Spleen (tissue), 13 donors: ENCODE measurements at places on chromosomes 4 and X.
A peak's percentile ranks its signal among the peaks of the same experiment; 100 is the strongest.

DNA sequence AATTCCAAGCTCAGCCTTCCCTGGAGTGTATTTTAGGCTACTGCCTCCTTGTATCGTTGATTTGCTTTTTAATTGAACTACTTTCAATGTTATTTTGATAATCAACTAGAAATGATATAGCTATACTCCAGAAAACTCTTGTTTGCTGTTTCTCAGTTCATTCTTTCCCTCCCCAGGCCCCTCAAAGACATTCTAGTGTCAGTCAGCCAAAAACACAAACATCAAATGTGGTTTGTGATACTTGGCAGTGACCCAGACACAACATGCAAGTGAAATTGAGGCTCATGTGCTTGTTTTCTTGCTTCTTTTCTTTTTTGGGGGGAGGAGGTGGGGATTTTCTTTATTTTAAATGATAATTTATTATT, 7.6 kb downstream of the FAT4 start:
- H3K27ac ChIP-seq = peak overlapping the region; percentile 68
- H3K36me3 ChIP-seq = no peaks in the 10 kb centered on the region
- peak overlapping the region; percentile 7 for H3K4me3 ChIP-seq
- H3K4me1 ChIP-seq = no peaks in the 10 kb centered on the region
- no peak for DNase-seq

GRCh38 chrX:63765712-63766111, 19.3 kb downstream of the ARHGEF9 start:
- H3K4me1 ChIP-seq = no peaks in the 10 kb centered on the region
- no peak overlapping the region for H3K4me3 ChIP-seq
- DNase-seq = no peak
- H3K27me3 ChIP-seq = no peaks in the 10 kb centered on the region
- H3K36me3 ChIP-seq = no peaks in the 10 kb centered on the region
- H3K27ac ChIP-seq = no peak overlapping the region

DNA sequence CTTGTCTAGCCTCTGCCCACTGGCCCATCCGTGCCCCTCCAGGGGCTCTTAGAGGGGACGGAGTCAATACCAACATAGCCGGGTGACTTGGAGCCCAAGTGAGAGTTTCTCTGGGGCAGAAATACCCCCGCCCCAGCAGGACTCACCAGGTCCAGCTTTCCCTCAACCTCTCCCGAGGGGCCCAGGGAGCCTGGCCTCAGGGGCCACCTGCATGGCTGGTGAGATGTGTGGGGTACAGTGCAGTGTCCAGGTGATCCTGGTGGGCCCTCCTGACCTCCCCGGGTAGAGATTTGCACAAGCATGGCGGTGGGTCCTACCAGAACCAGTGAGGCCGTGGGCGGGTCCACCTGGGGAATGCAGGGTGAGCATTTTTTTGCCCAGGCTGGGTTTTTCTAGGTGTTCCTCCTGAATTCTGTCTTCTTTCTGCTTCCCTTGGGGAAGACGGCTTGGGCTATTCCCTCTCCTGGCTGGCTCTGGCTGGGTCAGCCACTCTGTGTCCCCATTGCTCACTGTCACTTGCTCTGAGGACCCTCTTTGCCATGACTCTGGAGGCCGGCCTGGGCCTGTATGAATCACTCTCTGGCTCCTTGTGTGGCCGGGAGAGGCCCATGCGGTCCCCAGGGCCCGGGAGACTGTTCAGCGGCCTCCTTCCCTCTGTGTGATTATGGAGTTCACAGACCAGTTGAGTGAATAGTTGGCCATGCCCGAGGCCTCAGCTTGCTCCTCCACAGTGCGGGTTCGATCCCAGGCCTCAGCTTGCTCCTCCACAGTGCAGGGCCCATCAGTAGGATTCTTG, 71.0 kb upstream of the NKX1-1 start:
- no peak overlapping the region for H3K27ac ChIP-seq
- H3K4me3 ChIP-seq = no peak overlapping the region
- no peaks in the 10 kb centered on the region for H3K36me3 ChIP-seq

GRCh38 chr4:51885363-51885762, 42.4 kb downstream of the DCUN1D4 start:
- H3K27ac ChIP-seq = no peak overlapping the region
- no peaks in the 10 kb centered on the region for H3K4me1 ChIP-seq
- no peak for DNase-seq
- peaks cover 14% of the 10 kb centered on the region for H3K36me3 ChIP-seq

- peak overlapping the region; percentile 72 for H3K27ac ChIP-seq
- H3K4me1 ChIP-seq = peaks cover 12% of the 10 kb centered on the region
- DNase-seq = peak; percentile 78
- H3K36me3 ChIP-seq = no peaks in the 10 kb centered on the region
- peak overlapping the region; percentile 69 for H3K4me3 ChIP-seq
- H3K27me3 ChIP-seq = peaks cover 22% of the 10 kb centered on the region
These were observed 208.7 kb downstream of the SOWAHB start for GRCh38 chr4:76689145-76689817.

DNA sequence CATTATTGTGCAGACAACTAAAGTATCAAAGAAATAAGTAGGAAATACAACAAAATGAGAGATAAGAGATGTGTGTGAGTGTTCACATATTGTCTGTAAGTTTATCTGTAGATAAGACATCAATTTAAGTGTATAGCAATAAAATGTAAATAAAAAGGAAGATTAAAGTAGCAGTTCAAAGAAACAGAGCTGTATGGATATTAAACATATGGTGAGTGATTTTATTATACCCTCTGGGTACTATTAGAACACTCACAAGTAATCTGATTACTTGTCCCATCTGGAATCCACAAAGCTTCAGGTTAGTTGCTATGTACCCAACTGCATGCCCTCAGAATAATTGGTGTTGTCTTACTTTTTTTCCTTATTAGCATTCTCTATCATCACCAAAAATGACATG, 747.9 kb upstream of the ADGRL3 start:
- no peak overlapping the region for H3K4me3 ChIP-seq
- H3K27me3 ChIP-seq = no peaks in the 10 kb centered on the region
- H3K4me1 ChIP-seq = no peaks in the 10 kb centered on the region
- no peak overlapping the region for H3K27ac ChIP-seq

DNA sequence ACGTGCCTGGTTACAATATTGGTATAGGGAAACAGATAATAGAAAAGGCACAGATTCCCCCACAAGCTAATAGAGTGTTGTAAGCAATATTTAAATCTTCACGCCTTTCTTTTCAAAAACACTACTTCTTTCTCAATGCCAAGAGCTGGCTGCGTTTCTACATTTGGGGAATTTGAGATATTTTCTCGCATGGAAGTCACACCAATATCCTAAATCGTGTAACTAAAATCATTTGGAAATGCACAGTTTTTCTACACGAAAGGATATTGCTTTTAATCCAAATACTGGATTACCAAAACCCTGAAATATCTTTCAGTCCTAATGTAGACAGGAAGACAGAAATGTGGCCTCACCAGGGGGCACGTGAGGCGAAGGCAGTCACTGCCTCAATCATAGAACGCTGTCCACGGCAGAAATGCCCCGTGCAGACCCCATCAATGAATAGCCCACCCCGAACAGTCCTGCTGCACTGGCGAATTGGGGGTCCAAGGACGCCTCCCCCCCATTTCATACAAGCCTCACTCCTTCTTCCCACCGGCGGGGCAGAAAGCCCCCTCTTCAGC, 106.6 kb downstream of the NSUN7 start:
- peaks cover 30% of the 10 kb centered on the region for H3K4me1 ChIP-seq
- peak overlapping the region; percentile 24 for H3K4me3 ChIP-seq
- no peak overlapping the region for H3K27ac ChIP-seq
- DNase-seq = no peak

- H3K27me3 ChIP-seq = no peaks in the 10 kb centered on the region
- H3K4me3 ChIP-seq = no peak overlapping the region
- DNase-seq = no peak
- H3K4me1 ChIP-seq = peaks cover 32% of the 10 kb centered on the region
These were observed 2.8 kb downstream of the CMC4 start for GRCh38 chrX:155068165-155068564.

DNA sequence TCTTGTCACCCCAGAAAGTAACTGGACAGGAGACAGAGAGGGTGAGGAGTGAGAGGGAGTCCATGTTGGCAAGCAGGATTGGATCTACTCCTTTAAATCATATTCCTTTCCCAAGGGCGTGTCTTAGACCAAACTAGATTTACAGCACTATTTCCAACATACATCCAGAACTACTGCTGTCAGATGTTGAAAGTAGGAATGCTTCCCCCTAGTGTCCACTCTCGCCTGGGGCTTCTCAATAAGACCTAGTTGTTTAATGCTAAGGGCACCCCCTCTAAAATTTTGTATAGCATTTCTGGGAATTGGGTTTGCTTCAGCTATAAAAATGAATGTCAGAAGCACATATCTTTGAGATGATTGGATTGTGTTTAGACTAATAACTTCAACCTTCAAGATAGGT, 13.3 kb downstream of the OFD1 start:
- peaks cover 5% of the 10 kb centered on the region for H3K4me1 ChIP-seq
- no peaks in the 10 kb centered on the region for H3K27me3 ChIP-seq
- H3K4me3 ChIP-seq = no peak overlapping the region
- H3K27ac ChIP-seq = no peak overlapping the region
- no peak for DNase-seq
- no peaks in the 10 kb centered on the region for H3K36me3 ChIP-seq

- DNase-seq = no peak
- no peak overlapping the region for H3K4me3 ChIP-seq
- no peaks in the 10 kb centered on the region for H3K27me3 ChIP-seq
- H3K27ac ChIP-seq = no peak overlapping the region
- H3K4me1 ChIP-seq = no peaks in the 10 kb centered on the region
These were observed 18.6 kb upstream of the SEPSECS start for GRCh38 chr4:25178838-25179261.

- no peaks in the 10 kb centered on the region for H3K27me3 ChIP-seq
- no peaks in the 10 kb centered on the region for H3K4me1 ChIP-seq
- no peak overlapping the region for H3K4me3 ChIP-seq
- DNase-seq = no peak
- H3K27ac ChIP-seq = no peak overlapping the region
These were observed 91.8 kb downstream of the STOX2 start for GRCh38 chr4:183996868-183997267.

GRCh38 chr4:38065176-38065575, 105.0 kb downstream of the PTTG2 start:
- no peaks in the 10 kb centered on the region for H3K27me3 ChIP-seq
- DNase-seq = no peak
- peaks cover 17% of the 10 kb centered on the region for H3K4me1 ChIP-seq
- no peak overlapping the region for H3K4me3 ChIP-seq
- peaks cover 22% of the 10 kb centered on the region for H3K36me3 ChIP-seq
- no peak overlapping the region for H3K27ac ChIP-seq

DNA sequence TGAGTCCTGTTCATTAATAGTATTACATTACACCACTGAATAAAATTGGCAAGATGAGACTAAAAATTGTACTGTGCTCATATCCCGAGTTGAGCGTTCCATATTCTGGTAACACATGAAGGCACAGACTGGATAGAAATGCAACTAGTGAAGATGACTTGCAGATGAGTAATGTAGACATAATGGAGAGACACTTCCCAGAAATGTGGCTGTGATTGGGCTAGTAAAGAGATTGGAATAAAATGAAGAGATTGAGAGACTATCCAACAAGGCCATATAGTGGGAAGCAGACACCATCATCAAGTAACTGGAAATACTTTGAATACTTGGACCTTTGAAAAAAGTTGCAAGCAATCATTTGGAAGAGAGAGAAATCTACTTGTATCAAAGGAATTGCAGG, 77.3 kb downstream of the DCAF8L1 start:
- no peaks in the 10 kb centered on the region for H3K36me3 ChIP-seq
- DNase-seq = no peak
- H3K27ac ChIP-seq = no peak overlapping the region
- no peaks in the 10 kb centered on the region for H3K4me1 ChIP-seq
- no peak overlapping the region for H3K4me3 ChIP-seq
- H3K27me3 ChIP-seq = no peaks in the 10 kb centered on the region

DNA sequence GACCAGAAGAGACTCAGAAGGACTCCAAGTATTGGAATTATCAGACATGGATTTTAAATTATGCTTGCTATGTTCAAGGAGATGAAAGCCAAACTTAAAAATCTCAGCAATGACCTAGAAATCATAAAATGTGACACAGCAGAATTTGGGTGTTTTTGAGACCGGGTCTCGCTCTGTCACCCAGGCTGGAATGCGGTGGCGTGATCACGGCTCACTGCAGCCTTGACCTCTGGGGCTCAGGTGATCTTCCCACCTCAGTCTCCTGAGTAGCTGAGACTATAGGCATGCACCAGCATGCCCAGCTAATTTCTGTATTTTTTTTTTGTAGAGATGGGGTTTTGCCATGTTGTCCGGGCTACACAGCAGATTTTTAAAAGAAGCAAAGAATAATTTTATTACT, 12.7 kb downstream of the TAB3 start:
- H3K4me1 ChIP-seq = no peaks in the 10 kb centered on the region
- no peak overlapping the region for H3K4me3 ChIP-seq
- no peak overlapping the region for H3K27ac ChIP-seq
- peaks cover 2% of the 10 kb centered on the region for H3K36me3 ChIP-seq
- H3K27me3 ChIP-seq = no peaks in the 10 kb centered on the region

GRCh38 chr4:83917572-83917971, 381.7 kb downstream of the GPAT3 start:
- DNase-seq = no peak
- no peaks in the 10 kb centered on the region for H3K27me3 ChIP-seq
- H3K36me3 ChIP-seq = no peaks in the 10 kb centered on the region
- no peak overlapping the region for H3K4me3 ChIP-seq

GRCh38 chrX:11952176-11952720, 186.0 kb upstream of the FRMPD4 start:
- DNase-seq = no peak
- no peaks in the 10 kb centered on the region for H3K27me3 ChIP-seq
- no peaks in the 10 kb centered on the region for H3K36me3 ChIP-seq
- H3K4me3 ChIP-seq = no peak overlapping the region
- H3K4me1 ChIP-seq = no peaks in the 10 kb centered on the region

DNA sequence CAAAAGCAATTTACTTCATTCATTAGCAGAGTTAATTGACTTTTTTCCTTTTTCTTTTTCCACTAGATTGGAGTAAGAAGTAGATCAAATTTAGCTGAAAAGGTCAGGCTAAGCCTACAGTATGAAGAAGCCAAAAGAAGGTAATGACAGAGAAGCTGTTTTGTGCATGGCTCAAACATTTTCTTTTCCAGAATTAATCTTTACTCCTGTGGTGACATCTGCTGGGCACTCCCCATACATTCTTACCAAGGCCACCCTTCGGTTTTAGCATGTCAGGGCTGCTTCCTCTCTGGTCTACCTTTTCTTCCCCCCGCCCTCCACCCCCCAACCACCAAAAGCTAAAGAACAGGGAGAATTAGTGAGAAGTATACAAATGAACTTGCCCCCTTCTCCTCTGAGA, 70.2 kb downstream of the CLDN22 start:
- H3K4me1 ChIP-seq = no peaks in the 10 kb centered on the region
- no peak overlapping the region for H3K4me3 ChIP-seq
- H3K36me3 ChIP-seq = no peaks in the 10 kb centered on the region
- H3K27ac ChIP-seq = no peak overlapping the region

DNA sequence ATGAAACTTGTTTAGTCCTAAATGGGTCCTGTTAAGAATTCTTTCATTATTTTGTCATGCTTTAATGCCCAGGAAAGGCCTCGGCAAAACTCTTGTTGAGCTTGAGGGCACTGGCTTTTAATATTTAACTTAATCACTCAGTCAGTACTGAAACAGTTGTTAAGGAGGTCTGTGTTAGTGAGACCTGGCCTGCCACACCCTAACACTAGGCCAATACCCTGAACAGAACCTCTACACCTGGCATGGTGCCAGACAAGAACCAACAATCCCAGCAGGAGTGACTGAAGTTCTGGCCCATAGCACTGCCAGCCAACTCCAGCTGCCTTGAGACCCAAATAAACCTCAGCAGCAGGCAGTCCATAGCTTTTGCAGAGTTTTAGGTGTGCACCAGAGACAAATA, 85.7 kb upstream of the ITM2A start:
- H3K27me3 ChIP-seq = no peaks in the 10 kb centered on the region
- H3K4me3 ChIP-seq = no peak overlapping the region
- H3K27ac ChIP-seq = no peak overlapping the region
- no peaks in the 10 kb centered on the region for H3K4me1 ChIP-seq

GRCh38 chr4:72761368-72762038, 192.5 kb upstream of the ADAMTS3 start:
- no peaks in the 10 kb centered on the region for H3K4me1 ChIP-seq
- no peak for DNase-seq
- no peaks in the 10 kb centered on the region for H3K27me3 ChIP-seq
- H3K4me3 ChIP-seq = no peak overlapping the region
